Stimulated activated CD8-positive, alpha-beta memory T cell treated with anti-CD3 and anti-CD28 coated beads, Interleukin-2, amount 100 ng/mL, for 48 hours (primary cell): ENCODE measurements at places on chromosomes 2 and 18.

DNA sequence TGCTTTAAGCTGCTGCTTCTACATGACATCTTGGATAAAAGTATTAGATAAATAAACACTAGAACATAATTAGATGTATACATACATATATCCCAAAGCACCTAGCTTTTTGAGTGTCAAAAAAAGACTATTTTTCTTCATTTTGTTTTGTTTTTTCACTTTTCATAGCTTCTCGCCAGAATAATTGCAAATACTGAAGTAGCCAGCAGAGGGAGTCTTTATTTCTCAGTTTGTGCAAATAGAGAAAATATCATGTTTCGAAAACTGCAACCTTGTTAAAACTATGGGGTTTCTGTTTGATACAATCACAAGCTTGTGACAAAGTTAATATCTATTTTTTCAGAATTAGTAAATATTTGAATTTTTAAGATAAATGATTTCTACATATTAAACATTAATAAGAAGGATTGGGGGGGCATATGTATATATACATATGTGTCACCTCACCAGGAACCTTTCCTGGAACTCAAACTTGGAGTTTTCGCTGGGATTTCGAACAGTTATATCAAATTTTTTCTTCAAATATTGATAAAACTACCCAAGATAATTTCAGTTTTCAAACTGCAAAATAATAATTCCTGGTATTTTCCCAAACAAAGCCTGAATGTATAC, 61.0 kb downstream of the GRB14 start:
- no peak for DNase-seq

GRCh38 chr18:5895876-5896740, 786 bp upstream of the TMEM200C start:
- no peak for DNase-seq

GRCh38 chr2:208253600-208254117, 1.2 kb downstream of the IDH1 start:
- no peak for DNase-seq

GRCh38 chr2:151770995-151771394, 36.7 kb upstream of the NEB start:
- no peak for DNase-seq

DNA sequence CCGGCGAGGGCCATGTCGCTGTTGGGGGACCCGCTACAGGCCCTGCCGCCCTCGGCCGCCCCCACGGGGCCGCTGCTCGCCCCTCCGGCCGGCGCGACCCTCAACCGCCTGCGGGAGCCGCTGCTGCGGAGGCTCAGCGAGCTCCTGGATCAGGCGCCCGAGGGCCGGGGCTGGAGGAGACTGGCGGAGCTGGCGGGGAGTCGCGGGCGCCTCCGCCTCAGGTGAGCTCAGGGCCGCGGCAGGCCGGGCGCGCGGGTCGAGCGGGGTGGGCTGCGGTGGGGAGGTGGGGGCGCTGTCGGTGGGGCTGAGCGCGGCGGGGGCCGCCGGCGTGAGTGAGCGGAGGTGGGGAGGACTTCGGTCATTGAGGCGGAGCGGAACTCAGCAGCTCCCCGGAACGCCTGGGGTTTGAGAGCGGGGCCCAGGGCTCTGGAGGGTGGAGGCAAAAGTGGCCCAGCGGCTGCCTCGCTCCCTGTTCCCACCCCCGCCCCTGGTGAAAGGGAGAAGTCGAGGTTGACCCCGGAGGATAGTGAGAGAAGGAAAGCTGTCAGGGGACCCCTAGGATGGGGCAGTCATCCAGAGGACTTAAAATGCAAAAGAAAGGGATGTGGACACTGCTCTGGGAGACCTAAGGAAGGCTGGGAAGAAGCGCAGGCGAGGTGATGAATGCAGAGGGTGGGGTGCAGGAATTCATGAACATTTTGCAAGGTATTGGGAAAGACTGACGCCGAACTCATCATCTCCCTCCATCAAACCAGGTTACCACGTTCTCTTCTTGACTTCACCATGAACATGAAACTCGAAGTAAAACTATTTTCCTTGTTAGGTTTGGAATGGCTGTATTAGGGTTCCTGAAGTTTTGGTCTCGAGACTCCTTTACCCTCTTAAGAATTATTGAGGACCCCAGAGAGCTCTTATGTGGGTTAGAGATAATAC, 633 bp downstream of the MALT1 start:
- DNase-seq, result peak; percentile 36

DNA sequence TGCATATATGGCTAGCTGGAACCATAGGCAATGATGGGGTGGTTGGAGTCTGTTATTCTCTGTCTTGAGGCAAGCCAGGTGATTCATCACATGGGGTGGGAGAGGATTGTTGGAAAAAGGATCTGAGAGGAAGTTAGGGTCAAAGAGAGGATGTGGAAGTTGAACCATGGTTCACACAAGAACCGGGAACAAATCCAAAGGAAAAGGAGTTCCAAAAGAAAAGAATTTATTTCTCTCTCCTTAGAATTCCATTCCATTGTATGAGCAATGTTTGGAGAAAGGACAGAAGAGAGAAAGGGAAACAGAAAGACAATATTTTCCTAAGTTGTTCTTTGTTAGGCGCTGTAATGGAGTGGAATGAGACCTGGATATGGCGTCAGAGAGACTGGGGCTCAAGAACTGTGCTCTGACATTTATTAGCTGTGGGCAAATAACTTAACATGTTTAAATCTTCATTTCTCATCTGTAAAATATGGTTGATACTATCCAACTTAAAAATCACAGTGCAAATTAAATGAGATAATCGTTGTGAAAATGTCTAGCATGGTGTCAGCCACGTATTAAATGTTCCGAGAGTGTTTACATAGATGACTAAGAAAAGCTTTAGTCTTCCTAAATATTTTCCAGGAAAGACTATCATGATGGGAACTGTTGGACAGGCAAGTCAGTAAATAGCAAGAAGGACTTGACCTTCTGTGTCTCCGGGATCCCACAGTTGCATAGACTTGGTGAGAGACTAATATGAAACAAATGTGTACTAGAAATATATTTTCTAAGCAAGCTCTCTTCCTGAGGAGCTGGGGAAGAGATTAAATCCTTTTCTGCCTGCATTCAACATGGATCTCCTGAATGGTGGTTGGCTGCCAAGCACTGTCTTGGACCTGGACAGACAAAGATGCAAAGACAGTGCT, 71.4 kb downstream of the TRIB2 start:
- no peak for DNase-seq

- DNase-seq, result no peak
These were observed 234.2 kb upstream of the NETO1 start for GRCh38 chr18:73101977-73102376.

DNA sequence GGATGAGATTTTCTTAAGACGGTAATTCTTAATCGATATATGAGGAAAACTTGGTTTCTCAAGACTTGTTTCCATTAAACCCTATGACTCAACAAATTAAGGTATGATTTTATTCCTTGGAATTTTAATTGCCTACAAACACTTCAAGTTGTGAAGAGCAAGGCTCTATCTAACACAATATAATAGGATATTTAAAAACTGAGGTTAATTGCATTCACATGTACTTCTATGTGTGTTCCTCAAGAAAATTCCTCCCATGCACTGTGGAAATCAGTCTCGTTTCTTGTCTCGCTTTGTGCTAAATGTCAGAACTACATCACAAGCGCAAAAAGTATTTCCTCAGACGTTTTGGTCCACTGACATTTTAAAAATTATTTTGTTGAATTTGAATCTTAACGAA, 109.6 kb upstream of the UNC80 start:
- no peak for DNase-seq

- no peak for DNase-seq
These were observed 532.1 kb downstream of the FBXO15 start for GRCh38 chr18:73615506-73615905.

GRCh38 chr2:69618362-69618761, 25.2 kb downstream of the AAK1 start:
- no peak for DNase-seq

GRCh38 chr18:9240270-9240669, 94.3 kb upstream of the TWSG1 start:
- DNase-seq, result no peak

- DNase-seq, result no peak
These were observed 197.2 kb upstream of the ID2 start for GRCh38 chr2:8484502-8485283.

- no peak for DNase-seq
These were observed 108.7 kb downstream of the XRCC5 start for GRCh38 chr2:216217904-216218260.

DNA sequence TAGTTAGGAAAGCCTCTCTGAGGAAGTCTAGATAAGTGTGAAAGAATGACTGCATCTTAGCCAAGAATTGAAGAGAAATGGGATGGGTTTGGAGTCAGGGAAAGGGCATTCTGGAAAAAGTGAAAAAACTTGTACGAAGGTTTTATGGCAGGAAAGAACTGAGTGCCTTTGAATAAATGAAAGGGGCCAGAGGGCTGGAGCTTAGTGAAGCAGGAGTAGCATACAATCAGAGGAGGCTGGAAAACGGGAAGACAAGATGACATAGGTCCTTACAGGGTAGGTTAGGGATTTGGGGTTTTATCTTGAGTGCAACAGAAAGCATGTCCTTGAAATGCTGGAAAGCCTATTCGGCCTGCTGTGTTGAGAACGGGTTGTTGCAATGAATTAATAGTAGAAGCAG, 152.6 kb upstream of the RND3 start:
- DNase-seq, result no peak

DNA sequence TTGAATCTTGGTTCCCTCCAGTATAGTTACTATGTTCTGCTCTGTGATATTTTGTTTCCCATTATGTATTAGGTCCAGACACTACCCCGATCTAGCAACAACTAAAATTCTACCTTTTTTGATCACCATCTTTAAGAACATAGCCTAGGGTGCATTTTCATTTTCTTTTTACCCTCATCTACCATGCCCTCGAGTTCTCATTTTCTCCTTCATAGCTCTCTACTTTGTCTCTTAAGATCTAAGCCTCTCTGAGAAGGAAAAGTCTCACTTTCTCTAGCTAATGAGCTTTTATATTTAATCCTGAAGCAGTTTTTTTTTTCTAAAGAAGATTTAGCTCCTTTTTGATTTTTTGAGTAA, 1089.4 kb upstream of the SLC39A10 start:
- DNase-seq, result no peak

GRCh38 chr2:101251844-101252407, 760 bp upstream of the CNOT11 start:
- no peak for DNase-seq

DNA sequence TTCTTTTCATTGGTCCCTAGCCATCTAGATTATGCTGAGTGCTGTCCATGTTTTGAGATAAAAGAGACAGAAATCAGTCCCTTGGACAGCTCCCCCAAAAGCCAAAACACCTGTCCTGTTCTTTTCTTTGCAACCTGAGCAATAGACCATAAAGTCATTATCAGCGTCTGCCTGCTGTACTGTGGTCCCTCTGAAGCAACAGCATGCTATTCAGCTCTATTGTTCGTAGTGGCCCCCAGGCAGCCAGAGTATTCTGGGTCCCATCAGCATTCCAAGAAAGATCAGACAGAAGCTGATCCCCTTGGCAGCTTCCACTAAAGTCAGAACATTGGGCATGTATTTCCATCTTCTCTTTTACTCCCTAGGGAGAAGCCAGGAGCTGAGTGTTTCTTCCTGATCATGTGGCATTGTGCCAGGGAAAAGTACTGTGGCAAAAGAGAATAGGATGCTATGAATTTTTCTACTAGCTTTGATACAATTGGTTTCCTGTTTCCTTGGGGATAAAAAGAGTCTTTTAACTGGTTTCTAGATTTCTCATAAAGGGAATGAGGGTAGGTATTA, 33.6 kb upstream of the ZSWIM2 start:
- no peak for DNase-seq

- DNase-seq, result no peak
These were observed 108.4 kb downstream of the POLR1A start for GRCh38 chr2:85997017-85997970.

GRCh38 chr2:64958556-64958955, 30.6 kb upstream of the SLC1A4 start:
- no peak for DNase-seq

DNA sequence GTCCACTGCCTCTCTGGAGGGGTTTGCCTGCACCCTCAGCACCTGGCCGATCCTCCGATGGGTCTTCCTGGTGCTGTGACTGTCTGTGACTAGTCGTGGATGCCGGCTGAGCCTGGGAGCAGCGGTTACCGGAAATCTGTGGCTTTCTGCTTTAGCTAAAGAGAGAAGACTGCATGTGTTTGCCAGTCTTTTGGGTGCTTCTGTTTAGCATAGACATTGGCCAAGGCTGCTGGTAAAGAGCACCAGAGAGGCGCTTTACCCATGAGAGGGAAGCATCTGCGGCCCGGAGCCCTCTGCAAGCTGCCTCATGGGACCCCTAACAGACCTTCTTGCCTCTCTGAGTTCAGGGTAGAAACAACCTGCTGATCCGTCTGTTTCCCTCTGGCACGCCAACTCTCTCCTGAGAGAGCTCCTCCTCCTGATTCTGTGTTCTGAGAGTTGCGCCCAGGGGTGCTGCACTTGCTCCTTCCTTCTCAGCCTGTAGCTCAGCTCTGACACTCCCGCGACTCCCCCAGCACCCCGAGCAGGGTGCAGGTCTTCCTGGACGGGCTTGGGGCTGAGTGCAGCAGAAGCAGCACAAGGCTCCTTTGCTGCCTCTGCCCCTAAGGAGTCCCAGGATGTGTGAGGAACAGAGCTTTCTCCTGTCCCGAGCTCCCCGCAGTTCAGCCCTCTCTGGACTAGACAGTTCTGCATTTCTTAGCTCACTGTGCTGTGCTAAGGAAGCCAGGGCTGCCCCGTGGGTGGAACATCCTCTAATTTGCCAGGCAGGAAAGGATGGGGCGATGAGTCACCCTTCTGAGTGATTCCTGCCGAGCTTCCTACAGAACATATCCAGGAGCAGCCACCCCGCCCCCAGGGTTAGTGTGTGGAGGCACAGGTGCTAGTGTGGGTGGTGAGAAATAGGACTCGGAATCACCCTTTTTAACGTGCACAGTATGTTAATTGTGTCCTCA, 203.2 kb downstream of the SH3RF3 start:
- no peak for DNase-seq

DNA sequence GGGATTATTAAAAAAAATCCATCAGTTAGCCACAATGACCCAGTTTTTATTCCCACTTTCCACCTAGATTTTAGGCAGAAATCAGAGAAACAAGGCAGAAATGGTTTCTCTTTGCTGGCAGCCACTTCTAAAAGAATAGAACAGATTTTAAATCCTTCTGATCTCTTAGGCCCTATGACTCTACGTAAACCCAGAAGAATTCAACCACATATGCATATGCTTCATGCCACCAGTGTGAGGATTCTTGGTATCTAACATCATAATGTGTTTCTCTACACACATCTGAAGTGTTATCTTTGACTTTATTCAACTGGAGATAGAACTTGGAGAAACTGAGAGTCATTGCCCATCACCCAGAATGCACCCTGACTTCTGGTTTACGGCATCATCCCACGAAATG, 128.7 kb upstream of the TANK start:
- no peak for DNase-seq
